ENCODE measurements at places on chromosomes 12 and 14.

- no peak for DNase-seq
Observed at GRCh38 chr12:65859519-65859918, 35.2 kb downstream of the HMGA2 start.

GRCh38 chr14:68397371-68397811 is 395.5 kb downstream of the ZFP36L1 start:
- DNase-seq: no peak

DNA sequence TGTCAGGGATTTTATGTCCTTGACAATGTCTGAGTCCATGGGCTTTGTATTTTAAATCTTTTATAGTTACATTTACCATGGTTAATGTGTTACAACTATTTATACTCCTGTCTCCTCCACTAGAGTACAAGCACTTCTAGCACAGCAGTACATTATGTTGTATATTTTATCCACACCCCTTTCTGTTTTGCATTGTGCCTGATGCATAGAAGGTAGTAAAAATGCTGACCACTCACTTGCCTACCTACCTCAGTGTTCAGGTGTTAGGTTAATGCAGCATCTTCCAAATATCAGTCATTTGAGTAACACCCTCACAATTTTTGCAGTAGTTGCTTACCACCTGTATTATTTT is 31.1 kb upstream of the SLC38A2 start:
- no peak for DNase-seq

- no peak for DNase-seq
Observed at GRCh38 chr14:30559638-30560091, 707 bp downstream of the G2E3 start.

GRCh38 chr14:77579780-77580179 is 36.7 kb downstream of the SPTLC2 start:
- DNase-seq: no peak

Measured in activated CD4-positive, alpha-beta T cell treated with anti-CD3 and anti-CD28 coated beads, Interleukin-2, amount 50 U/mL, for 16 hours (primary cell).